ENCODE measurements at places on chromosomes 1 and 21. TPM values are rescaled to one million over a fixed set of nuclear protein-coding genes. Genes with fewer than 3 reads are reported as not detected.

The TMEM269 gene
- total RNA-seq = not detected

The TMEM9 gene
- 58.4 TPM for total RNA-seq

The RAB25 gene
- total RNA-seq = not detected

The S100A7 gene
- total RNA-seq = not detected

The BGLAP gene
- total RNA-seq = 0.57 TPM

The PLEKHG5 gene
- total RNA-seq = 2.8 TPM

The PAQR6 gene
- 0.29 TPM for total RNA-seq

The PCSK9 gene
- 0.14 TPM for total RNA-seq

The CLEC20A gene
- not detected for total RNA-seq

The TMPRSS15 gene
- total RNA-seq = not detected

The DIPK1A gene
- total RNA-seq = 7.6 TPM

The PIGR gene
- not detected for total RNA-seq

The KRTAP13-1 gene
- not detected for total RNA-seq

The AADACL4 gene
- not detected for total RNA-seq

The MYBPH gene
- total RNA-seq = 0.88 TPM

The SLC5A3 gene
- 25.4 TPM for total RNA-seq

The PLEKHN1 gene
- total RNA-seq = 4.9 TPM

The NES gene
- 69.7 TPM for total RNA-seq

The AQP10 gene
- total RNA-seq = not detected

The GUCA2B gene
- not detected for total RNA-seq

The HRNR gene
- not detected for total RNA-seq

The MPZL1 gene
- 190 TPM for total RNA-seq

The BRINP2 gene
- total RNA-seq = 0.72 TPM

The MEX3A gene
- 0.22 TPM for total RNA-seq

The ACTL8 gene
- total RNA-seq = not detected
